NCI-H2029 treated with DMSO at 0.1 percent for 48 hours (cell line): ENCODE measurements at places on chromosomes 2 and 18.

- no peak for DNase-seq
Measured at GRCh38 chr2:74293191-74293991, 49.8 kb downstream of the SLC4A5 start.

- DNase-seq = no peak
Measured at GRCh38 chr2:30957591-30957990, 150.3 kb upstream of the CAPN13 start.

DNA sequence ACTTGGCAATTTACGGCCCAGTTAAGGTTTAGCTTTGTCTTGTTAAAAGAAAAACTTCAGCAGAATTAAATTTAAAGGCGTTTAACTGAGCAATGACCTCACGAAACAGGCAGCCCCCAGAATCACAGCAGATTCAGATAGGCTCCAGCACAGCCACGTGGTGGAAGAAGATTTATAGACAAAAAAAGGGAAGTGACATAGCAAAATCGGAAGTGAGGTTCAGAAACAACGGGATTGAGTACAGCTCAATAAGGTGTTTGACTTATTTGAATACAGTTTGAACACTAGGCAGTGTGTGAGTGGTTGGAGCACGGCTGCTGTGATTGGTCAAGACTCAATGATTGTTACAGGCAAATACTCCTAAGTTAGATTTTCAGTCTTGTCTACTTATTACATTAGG is 79.8 kb downstream of the MOGAT1 start:
- DNase-seq = no peak

GRCh38 chr2:180124273-180125139 is 117.4 kb upstream of the CWC22 start:
- peak; percentile 45 for DNase-seq

DNA sequence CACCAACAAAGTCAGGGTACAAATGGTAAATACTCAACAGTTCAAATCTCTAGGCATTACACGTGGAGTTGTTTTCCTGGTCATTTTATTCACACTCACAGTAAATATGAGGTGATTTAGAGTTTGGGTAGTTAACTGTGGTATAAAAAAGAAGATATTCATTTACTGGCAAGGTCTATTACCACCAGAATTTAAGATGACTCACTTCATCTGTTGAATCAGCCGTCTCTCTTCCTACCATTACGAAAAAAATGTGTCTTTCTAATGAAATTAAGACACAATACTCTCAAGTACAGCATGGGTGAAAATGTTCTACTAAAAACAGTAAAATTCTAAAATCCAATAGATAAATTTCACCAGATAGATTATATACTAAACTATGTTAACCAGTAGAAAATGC is 21.0 kb upstream of the GPR75 start:
- DNase-seq = no peak

GRCh38 chr18:40559556-40559955 is 1395.5 kb upstream of the PIK3C3 start:
- no peak for DNase-seq

GRCh38 chr2:47708801-47709499 is 74.0 kb upstream of the MSH6 start:
- DNase-seq = no peak

DNA sequence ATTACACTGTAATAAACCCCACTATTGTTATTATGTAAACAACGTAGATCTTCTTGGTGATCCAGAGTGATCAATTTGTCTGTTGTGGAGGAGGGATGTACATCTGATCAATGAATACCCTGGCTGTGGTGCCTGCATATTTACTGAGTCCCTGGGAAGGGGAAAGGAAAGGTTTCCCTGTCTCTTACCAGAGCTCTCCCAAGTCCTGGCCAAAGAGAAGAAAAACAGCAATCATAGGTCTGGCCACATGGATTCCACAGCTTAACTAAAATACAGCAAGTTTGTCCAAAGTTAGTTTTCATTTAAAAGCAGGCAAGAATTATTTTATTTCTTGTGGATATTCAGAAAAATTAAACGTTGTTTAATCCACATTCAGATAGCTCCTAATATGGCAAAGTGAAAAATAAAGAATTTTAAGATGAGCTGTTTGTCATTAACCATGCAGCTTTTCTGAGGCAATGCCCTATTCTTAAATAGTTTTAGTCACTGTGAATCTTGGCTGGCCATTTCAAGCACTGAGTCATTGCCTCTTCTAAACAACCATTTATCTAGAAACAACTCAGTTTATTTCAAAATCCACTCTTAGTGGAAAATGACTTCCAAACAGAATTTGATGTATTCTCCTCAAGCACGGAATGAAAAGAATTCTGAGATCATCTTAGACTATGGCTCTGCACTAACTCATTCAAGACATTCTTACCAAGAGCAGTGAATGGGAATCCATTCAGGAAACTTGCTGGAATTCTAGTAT is 1004.4 kb upstream of the CDH2 start:
- no peak for DNase-seq

DNA sequence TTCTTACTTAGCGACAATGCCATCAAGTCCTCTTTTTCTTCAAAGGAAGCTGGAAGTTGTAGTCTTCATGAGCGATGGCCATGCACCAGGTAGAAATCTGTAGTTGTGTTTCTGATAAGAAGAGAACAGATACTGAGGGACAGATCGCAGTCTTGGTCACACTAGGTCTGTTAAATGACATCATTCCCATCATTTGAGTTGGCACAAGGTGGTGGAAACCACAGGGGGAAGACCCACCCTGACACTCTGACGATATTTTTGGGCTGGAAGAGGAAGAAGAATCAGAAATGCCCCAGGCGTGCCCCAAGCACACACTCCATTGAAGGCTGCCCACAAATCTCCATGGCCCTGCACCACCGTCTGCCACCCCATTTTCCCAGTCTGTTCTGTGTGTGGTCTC is 89.0 kb upstream of the BOD1L2 start:
- no peak for DNase-seq

- no peak for DNase-seq
Measured at GRCh38 chr2:173664513-173664910, 300.7 kb downstream of the SP3 start.

DNA sequence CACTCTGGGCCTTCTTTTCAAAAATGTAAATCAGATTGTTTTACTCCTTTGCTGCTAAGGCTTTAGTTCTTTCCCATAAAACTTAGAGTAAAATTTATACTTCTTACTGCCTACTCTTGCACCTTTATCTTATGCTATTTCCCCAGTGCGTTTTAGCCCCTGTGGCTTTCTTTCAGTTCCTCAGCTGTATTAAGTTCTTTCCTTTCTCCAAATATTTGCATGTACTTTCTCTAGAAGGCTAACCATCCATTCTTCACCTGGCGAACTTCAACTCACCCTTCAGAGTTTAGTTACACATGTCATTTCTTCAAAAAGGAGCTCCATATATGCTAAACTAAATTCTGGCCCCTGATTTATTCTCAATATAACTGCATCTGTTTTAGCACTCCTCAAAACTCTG is 160.7 kb downstream of the FSHR start:
- no peak for DNase-seq

DNA sequence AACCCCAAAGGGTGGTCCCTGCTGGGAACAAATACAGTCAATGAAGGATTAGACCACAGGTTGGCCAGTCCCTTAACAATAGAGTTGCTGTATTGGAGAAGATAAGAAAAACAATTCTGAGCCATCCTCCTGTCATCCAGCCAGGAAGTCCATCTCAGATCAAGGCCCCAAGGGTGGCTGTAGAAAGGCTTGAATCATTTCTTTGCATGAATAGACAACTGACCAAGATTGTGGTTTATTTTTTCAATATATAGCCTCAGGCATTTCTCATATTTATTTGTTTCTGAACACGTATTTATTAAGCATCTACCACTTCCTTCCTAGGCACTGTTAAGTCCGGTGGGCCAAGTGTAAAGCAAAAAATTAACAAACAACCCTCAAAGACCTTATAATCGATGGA is 274.4 kb upstream of the SLC14A2 start:
- no peak for DNase-seq

GRCh38 chr2:172693037-172693436 is 42.6 kb upstream of the RAPGEF4 start:
- DNase-seq = no peak

- no peak for DNase-seq
Measured at GRCh38 chr2:189870381-189871085, 86.3 kb downstream of the PMS1 start.

DNA sequence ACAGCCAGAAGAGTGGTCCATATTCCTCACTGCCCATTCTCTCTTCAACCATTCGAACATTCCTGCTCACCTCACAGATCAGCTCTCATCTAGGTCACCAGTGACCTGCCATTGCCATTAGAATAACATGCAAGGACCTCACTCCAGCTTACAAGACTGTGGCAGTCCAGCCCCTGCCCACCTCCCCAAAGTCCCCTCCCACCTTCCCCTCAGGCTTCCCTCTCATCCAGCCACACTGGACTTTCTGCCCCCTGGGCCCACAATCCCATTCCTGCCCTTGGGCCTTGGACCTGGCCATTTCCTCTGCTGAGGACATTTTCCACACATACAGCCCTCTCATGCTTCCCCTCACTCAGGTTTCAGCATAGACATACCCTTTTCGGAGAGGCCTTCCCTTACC is 5.2 kb upstream of the TMEM177 start:
- DNase-seq = no peak

DNA sequence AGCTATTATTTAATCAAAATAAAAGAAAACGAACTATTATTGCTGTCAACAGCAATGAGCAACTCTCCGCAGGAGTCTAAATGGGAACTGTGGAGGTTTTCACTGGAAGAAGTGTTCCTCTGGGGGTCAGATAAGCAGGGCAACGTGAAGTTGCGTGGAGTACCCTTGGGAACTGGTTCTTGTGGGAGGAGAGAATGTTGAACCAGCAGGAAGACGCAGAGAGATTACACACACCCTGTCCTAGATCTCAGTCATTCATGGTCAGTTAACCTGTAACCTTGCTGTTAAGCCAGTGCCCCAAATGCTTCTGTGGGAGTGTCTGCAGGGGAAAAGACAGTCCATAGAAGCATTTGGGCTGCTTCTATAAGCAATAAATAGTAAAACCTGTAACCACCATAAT is 20.4 kb upstream of the CABLES1 start:
- DNase-seq = no peak

GRCh38 chr2:168732100-168732499 is 70.3 kb upstream of the NOSTRIN start:
- no peak for DNase-seq

DNA sequence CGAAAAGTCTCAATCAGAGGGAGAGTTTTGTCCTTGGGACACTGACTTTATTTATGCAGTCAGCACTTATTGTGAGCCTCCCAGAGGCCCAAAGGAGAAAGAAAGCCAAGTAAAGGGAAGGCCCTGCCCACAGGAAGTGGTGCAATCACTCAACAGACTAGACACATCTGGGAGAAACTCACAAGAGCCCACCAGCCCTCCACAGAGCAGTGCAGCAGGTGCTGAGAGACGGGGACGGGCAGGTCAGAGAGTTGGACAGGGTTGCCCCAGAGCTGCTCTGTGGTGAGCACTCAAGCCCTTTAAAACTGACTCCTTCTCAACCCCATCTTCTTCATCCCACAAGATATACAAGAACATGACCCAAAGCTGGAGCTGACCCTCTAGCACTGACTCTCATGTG is 96.0 kb downstream of the TFCP2L1 start:
- DNase-seq = no peak

- no peak for DNase-seq
Measured at GRCh38 chr2:79180092-79180491, 20.5 kb upstream of the REG3A start.

GRCh38 chr2:231238689-231239088 is 40.3 kb downstream of the ARMC9 start:
- no peak for DNase-seq

- DNase-seq = no peak
Measured at GRCh38 chr2:12684471-12684936, 32.2 kb upstream of the TRIB2 start.

DNA sequence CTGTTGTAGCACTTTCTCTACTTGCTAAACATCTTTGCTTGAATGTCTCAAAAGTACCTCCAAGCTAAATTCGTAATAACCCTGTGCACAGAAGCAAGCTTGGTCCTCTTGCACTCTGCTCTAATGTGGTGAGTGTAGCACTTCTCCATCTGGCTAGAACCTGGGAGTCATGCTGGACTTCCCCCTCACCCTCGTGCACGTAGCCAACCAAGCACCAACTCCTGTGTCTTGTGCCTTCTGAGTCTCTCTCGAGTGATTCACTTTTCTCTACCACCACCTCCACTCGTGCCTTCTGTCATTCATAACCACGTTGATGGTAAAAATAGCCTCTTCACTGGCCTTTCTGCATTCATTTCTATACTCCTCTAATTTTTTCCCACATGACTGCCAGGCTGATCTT is 91.9 kb upstream of the KCNE4 start:
- DNase-seq = no peak

- no peak for DNase-seq
Measured at GRCh38 chr2:82780050-82780449, 1679.0 kb downstream of the SUCLG1 start.
